Activated CD8-positive, alpha-beta memory T cell treated with anti-CD3 and anti-CD28 coated beads for 48 hours (primary cell): ENCODE measurements at places on chromosomes 12 and 14.

GRCh38 chr12:65474831-65475230 lies 196.3 kb downstream of the MSRB3 start:
- no peak for DNase-seq

- DNase-seq: no peak
Measured at GRCh38 chr14:106218174-106218573, 691.8 kb downstream of the TMEM121 start.

GRCh38 chr14:79552778-79553177 lies 658.5 kb downstream of the DIO2 start:
- DNase-seq: no peak

GRCh38 chr12:100573292-100574186 lies at the start of gene GAS2L3:
GAS2L3 (plus strand) TSS chr12:100573684; CDS start chr12:100594905, 21,221 bp downstream.
- DNase-seq: peak; percentile 23

- no peak for DNase-seq
Measured at GRCh38 chr12:105409801-105410471, 79.4 kb downstream of the C12orf75 start.

DNA sequence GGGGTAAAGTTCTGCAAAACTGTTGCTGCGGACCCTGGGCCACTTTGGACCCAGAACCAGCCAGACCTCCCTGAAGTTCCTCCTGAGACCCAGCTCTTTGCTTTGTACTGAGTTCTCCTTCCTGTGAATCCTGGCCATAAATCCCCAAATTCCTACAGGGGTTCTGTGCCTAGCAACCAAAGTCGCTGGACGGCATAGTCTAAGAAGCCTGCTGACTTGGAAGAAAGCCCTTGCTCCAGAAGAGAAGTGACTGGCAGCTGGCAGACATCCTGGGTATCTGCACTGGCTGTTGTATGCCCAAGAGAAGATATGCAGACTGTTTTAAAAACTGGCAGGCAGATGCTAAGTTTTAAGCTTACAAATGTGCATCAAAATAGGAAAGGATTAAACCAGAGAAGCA lies 99.9 kb upstream of the SLC24A4 start:
- DNase-seq: no peak

- no peak for DNase-seq
Measured at GRCh38 chr14:95885278-95885677, 8.6 kb downstream of the TUNAR start.

- no peak for DNase-seq
Measured at GRCh38 chr12:25151476-25151875, 43.5 kb downstream of the DNAI7 start.

DNA sequence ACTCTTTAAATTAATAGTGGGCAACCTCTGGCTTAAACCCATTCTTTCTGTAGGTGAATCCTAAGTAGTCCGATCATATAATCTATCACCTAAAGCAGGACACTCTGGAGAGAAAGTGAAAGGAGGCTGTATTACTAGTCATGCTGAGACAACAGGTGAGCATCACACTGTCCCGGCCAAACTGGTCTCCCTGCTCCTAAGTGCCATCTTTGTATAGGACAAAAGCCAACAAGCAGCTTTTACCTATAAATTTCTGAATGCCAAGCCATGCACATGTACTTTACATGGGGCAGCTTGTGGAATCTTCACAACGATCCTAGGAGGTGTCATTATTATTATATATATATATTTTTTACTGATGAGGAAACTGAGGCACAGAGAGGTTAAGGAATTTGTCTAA lies 18.0 kb downstream of the PLEKHH1 start:
- no peak for DNase-seq

GRCh38 chr14:86852530-86852929 lies 1140.5 kb downstream of the GALC start:
- no peak for DNase-seq

DNA sequence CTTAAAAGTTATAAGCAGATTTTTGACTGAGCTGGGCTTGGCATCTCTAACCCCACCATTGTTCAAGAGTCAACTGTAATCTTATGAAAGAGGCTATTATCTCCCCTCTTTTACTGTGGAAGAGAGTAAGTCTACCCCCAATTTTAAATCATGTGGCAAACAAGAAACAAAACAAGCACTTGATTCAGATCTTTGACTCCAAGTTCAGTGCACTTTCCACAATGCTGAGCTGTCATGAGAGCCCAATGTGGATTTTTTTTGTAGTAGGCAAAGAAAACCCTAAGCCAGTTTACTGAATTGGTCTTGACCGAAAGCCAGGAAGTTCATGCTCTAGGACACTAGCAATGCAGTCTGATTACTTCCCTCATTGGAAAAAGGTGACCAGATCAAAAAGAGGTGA lies 306.2 kb downstream of the GALC start:
- DNase-seq: no peak

DNA sequence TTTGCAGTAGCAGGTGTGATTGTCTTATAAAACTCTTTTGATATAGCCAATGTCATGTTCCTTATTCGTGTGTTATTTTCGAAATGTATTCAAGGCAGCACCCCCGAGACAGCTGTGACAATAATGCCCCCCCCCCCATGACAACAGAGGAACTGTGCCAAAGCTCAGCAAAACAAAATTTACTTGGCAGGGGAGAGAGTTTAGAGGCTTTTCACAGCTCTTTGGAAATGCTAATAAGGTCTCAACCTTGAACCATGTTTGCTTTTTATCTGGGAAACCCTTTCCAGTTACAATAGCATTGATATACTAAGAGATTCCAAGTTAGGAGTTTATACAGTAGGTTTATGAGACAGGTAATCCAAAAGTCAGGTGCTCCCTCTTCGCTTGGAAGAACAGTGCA lies 56.4 kb upstream of the USP44 start:
- DNase-seq: no peak

DNA sequence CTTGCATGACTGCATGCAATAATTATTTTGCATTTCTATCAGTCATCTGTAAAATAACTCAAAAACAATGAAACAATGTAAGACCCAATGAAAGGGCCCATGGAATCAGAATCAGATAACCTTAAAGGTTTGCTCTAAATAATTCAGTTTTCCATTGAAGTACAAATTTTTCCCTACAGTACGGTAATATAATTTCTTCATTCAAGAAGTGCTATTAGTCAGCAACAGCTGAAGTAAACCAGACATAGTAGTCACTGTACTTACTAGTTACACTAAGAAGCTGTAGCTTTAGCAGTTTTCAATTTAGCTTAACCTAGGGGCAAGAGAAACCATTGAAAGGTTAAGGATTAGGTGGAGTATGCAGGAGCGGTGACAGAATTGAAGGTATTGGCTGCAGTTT lies 43.5 kb downstream of the BCAT1 start:
- no peak for DNase-seq

DNA sequence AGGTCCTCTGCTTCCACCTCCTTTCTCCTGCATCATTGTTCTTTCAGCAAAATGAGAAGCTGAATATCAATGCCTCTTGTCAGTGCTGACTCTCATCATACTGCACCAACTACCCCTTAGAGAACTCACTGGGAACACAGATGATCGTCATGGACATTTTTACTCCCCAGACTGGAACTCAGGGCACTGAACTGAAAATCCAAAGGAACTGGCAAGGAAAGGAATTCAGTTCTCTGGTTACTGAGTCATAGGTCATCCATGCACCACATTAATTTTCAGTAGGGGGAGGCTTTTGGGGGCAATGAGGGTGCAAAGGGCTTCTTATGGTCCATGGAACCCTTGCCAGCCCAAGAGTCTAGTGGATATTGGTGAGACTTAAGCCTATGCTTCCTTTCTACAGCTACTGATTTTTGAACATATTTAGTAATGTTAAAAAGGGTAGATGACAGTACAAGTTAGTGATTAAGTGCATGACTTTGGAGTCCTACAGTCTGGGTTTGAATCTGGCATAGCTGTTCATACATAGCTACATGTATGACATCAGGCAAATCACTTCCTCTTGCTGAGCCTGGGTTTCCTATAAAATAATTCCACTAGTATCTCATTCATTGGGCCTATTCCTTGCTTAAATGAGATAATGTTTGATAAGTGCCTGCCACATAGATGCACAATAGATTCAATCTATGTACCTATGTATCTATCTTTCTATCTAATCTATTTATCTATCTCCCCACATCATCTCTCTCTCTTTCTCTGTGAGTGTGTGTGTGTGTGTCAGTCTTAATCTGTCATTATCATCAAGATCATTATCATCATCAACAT lies 29.2 kb downstream of the BBS10 start:
- DNase-seq: no peak

- DNase-seq: no peak
Measured at GRCh38 chr12:102426599-102427542, 53.5 kb downstream of the IGF1 start.

DNA sequence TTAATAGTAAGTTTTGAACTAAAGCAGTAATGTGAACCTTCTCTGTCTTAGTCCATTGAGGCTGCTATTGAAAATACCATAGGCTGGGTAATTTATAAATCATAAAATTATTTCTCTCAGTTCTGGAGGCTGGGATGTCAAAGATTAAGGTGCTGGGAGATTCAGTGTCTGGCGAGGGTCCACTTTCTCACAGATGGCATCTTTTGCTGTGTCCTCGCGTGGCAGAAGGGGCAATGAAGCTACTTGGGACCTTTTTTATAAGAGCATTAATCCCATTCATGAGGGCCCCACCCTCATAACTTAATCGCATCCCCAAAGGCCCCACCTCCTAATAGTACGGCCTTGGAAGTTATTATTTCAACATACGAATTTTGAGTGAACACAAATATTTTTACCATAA lies 28.4 kb downstream of the LIN7A start:
- no peak for DNase-seq

DNA sequence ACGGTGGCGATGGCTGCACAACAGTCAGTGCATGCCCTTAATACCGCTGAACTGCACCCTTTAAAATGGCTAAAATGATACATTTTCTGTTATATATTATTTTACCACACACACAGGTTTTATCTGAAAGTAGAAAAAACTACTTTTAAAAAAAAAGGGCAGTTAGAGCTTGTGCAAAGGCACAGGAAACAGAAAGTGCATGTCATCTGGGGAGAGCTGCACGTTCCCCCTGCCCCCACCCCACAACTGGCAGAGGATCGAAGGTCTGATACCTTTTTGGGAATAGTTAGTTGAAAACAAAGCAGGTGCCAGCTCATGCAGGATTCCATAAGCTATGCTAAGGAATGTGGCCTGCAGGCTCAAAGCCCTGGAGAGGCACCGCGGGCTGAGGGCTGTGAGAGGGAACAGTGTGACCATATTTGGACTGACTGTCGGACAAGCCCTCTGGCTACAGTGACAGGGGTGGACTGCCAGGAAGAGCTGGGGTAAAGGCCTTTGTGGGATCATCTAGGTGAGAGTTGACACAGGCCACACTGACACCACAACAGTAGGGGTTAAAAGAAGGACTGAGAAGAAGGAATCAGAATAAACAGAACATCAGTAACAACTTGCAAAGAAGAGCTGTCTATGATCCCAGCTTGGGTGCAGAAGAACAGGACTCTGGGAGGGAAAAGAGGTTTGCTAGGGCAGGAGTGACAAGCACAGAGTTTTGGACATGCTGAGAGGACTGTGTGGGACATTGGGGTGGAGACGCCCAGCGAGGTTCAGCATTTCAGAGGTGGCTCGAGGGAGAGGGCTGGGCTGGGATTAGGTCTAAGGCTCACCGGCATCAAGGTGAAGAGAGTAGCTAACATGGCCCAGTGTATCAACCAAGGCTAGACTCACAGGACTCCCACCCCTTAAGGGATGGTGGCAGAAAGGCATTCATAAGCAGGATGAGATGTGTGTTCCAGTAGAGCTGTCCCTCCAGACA lies 54.6 kb downstream of the ACTN1 start:
- no peak for DNase-seq

DNA sequence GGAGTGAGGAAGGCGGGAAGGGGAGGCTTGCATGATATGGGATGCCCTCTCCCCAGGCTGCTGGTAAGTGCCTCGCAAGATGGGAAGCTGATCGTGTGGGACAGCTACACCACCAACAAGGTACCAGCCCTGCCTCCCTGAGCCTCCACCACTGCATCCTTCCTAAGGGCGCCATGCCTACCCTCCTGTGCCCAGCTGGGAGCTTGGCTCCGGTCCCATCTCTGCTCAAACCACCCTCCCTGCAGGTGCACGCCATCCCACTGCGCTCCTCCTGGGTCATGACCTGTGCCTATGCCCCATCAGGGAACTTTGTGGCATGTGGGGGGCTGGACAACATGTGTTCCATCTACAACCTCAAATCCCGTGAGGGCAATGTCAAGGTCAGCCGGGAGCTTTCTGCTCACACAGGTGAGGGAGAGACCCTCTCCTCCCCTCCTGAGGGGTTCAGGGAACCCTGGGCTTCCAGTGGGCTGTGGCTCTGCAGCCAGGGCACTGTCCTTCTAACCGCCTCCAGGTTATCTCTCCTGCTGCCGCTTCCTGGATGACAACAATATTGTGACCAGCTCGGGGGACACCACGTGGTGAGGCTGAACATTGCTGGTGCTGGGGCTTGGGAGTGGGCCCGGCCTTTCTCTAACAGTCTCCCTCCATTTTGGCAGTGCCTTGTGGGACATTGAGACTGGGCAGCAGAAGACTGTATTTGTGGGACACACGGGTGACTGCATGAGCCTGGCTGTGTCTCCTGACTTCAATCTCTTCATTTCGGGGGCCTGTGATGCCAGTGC lies 2.6 kb downstream of the GNB3 start:
- DNase-seq: no peak

GRCh38 chr12:124536641-124537040 lies 30.8 kb downstream of the NCOR2 start:
- no peak for DNase-seq

DNA sequence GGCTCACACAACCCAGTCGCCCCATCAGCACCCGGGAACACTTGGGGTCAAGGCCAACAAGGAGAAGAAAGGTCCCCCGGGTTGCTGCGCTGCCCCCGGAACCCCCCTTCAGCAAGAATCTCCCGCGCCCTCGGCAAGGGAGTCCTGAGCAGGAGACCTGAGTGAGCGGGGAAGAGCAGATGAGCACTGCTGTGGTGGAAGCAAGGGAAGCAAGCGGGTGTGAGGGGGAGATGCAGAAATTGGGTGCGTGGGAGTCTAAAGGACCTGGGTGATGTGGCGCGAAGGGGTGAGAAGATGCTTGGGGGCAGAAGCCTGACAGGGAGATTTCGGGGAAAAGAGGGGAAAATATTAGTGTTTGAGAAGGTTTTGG lies 105.5 kb upstream of the PRB2 start:
- no peak for DNase-seq

DNA sequence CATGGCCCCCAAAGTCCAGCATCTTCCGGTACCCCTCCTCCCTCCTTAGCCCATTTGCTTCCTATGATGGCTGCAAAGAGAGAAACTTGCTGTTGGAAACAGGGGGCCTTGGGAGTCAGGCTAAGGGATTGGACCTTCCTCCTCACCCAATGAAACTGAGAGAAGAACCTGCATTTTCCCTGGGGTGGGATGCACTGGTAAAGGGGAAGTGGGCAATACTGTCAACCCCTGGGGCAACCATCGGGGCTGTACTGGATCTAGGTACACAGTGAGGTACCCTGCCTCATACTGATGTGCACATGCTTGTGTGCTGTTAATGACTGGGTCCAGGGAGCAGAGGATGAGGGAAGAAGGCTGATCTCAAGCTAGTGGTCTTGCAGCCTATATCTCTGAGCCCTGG lies 11.0 kb upstream of the JPH4 start:
- no peak for DNase-seq

GRCh38 chr14:58091883-58092630 lies 60.0 kb downstream of the ARMH4 start:
- DNase-seq: no peak

GRCh38 chr14:58793131-58793740 lies 155.5 kb downstream of the DACT1 start:
- no peak for DNase-seq

- no peak for DNase-seq
Measured at GRCh38 chr12:55739025-55739378, 3.9 kb upstream of the GDF11 start.
